ENCODE measurements at places on chromosomes 1 and 21.

DNA sequence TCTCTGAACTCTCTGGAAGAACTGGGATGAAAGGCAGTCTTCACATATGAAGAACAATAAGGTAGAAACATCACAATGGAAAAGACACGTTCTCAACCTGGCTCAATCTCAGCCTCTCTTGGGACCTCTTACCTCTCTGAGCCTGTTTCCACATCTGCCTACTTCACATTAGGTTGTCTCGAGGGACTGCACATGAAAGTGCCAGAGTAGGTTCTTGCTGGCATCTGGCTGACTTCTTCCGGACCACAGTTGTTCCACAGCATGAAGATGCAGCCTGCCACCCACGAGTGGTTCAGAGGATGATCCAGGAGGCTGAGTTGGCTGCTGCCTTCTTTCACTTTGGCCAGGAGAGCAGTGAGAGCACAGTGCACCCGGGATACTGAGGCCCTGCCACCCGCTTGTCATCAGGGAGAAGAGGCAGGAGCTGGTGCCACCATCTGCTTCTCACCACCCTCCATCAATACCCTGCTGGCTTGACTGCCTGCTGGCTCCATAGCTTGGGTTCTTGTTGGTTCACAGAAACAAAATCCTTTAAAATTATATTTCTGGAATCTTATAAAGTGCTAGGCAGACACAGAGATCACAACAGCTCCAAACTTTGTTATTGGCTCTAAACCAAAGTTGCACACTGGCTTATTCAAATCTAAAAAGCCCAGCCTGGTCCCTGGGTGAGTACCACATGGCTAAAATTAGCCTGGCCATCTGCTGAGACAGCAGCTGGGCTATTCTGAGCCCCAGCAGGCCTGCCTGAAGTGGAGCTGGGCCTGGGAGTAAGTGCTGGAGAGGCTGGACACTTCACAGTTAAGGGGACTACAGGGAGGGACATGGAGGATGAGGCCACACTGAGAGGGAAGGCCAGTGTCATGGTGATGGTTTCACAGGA is 46.9 kb upstream of the LIN9 start:
- DNase-seq = no peak

- DNase-seq = no peak
These were observed 91.6 kb upstream of the TTC39A start for GRCh38 chr1:51421964-51422363.

GRCh38 chr1:235999259-235999925 is 65.5 kb downstream of the NID1 start:
- peak; percentile 76 for DNase-seq

- DNase-seq = no peak
These were observed 63.0 kb upstream of the RGS1 start for GRCh38 chr1:192512426-192513162.

DNA sequence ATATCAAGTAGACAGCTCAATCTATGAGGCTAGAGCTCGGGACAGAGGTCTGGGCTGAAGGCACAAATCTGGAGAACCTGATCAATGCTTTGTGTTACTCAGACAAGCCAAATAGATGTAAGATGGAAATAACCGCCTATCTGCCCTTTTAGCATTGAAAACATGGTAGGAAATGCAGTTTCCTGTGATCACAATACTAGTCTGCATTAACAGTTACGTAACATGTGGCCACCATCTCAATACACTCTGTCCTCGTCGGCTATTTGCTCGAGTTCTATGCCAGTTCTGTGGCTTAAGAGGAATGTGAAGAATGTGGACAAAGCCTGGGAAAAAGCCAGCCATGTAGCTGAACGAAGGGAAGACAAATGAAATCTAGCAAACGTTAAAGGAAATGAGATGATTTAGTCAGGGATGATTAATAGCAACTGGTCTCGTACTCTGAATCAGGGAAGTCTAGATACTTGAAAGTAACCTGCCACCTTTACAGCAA is 73.3 kb downstream of the HSF2BP start:
- DNase-seq = no peak

GRCh38 chr1:151581921-151582320 is 29.9 kb upstream of the SNX27 start:
- no peak for DNase-seq

DNA sequence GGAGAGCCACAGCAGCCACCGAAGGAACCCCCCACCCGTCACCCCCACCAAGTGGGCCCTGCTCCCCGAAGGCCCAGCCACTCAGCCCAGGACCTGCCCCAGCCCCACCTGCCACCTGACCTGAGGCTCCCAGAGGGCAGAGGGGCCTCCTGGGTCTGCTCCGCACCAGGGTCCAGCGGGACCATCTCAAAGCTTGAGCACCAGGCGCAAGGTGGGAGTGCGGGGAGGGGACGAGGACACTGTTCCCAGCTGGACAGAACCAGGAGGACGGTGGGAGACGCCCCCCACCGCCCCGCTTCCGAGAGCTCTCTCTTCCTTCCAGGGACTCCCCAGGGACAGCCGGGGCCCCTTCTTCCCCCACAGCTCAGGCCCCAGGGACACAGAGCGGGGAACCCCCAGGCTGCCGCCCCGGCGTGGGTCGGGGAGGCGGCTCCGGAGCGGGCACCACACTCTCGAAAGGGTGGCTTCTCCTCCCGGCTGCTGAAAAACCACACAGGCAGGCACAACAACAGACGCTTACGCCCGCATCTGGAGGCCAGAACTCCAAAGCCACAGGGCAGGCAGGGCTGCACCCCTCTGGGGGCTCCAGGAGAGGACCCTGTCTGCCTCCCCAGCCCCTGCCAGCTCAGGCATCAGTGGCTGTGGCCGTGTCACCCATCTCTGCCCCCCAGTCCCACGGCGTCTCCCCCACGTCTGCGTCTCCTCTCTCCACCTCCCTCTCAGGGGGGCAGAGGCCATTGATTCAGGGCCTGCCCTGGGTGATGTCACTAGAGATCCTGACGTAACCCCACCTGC is 1.9 kb upstream of the TTLL10 start:
- no peak for DNase-seq

GRCh38 chr1:1614204-1614953 is 921 bp upstream of the MIB2 start:
- peak; percentile 44 for DNase-seq

DNA sequence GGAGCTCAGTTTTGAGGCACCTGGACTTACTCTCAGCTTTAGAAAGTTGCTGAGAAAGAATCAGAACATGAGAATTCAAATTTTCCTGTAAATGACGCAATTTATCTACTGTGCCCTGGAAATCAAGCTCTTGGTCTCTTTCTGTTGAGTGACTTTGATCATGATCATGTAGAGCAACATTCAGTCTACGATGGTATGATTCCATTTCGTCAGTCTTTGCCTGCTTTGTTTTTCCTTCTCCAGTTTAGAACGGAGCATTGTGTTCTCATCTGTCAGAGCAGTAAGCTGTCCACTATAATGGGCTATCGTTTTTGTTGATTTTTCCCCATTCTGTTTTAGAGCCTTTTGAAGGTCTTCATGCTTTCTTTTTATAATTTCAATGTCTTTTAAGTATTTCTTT is 20.7 kb downstream of the SFT2D2 start:
- no peak for DNase-seq

- no peak for DNase-seq
These were observed 100.4 kb downstream of the BRINP3 start for GRCh38 chr1:190377294-190377693.

All from activated CD4-positive, alpha-beta T cell treated with anti-CD3 and anti-CD28 coated beads, Interleukin-2, amount 50 U/mL, for 24 hours (primary cell).